NCI-H146 (cell line): ENCODE measurements at places on chromosomes 5 and 9.

GRCh38 chr5:5752844-5753243 lies 330.4 kb downstream of the ICE1 start:
- DNase-seq = no peak

DNA sequence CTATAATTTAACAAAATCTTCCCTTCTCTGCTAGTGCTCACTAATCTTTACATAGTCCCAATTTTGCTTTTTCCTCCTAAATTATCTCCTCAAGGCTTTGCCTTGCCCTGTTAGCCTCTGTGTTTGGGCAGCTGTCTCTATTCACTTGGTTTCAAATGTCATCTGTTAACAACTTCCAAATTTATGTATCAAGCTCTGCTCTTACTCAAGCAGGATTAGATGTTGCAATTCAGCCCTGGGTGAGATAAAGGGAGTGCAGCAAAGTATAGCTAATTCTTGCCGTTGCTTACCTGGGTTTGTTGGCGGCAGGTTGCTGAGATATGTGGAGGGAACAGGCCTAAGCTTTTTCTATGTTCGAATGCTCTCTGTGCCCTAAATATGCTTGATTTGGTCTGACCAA lies 483.8 kb downstream of the DMAC1 start:
- DNase-seq = peak; percentile 71

DNA sequence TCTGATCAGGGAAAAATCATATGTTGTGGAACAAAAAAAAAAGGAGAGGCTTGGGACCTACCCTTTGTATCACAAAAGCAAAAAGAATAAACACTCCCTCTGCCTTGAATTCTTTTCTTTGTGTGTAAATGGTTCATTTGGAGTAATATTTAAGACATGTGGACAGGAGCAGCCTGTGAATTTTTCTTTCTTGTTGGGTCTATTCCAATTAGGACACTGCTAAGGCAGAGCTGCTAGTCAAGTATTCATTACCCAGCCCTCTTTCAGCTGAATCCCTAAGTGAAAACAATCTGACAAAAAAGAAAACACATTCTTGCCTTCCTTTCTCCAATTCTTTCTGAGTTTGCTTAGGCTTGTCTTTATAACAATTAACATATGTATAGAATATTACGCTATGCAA lies 330.0 kb downstream of the EBF1 start:
- no peak for DNase-seq

DNA sequence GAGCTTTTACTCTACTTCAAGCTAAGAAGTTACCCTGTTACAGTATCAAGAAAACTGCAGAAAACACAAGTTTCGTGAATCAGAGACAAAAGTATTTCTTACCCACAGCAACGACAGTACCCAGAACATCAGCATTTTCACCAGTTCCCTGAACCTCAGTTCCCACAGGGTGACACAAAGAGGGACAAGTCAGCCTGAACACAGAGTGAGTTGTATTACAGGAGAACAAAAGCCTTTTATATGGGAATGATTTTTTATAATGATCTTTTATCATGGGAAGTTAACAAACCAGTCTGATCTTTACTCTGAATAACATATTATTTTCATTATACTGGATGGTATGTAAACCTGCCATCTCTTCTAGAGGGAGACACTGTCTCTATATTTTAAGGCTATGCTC lies 139.0 kb upstream of the ITGA1 start:
- DNase-seq = no peak

- DNase-seq = no peak
These were observed 22.2 kb upstream of the CMBL start for GRCh38 chr5:10329820-10330481.

- no peak for DNase-seq
These were observed 194.8 kb downstream of the CRB2 start for GRCh38 chr9:123550797-123551196.

DNA sequence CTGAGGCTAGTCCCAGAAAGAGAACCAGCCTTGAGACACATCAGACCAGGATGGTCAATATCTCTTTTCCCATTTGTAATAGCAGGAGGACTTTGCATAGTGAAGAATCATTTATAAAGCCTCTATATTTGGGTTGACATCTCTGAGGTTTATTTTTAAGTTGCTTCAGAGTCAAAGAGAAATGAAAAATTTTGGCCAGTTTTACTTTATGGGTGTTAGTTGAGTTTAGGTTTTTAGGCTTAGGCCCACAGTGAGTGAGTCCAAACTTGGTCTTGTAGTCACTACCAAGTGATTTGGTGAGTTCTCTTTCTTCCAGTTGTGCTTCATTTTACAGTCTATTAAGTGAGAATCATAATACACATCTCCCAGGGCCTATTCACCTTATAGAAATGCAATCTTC lies 5.3 kb upstream of the MEF2C start:
- no peak for DNase-seq

DNA sequence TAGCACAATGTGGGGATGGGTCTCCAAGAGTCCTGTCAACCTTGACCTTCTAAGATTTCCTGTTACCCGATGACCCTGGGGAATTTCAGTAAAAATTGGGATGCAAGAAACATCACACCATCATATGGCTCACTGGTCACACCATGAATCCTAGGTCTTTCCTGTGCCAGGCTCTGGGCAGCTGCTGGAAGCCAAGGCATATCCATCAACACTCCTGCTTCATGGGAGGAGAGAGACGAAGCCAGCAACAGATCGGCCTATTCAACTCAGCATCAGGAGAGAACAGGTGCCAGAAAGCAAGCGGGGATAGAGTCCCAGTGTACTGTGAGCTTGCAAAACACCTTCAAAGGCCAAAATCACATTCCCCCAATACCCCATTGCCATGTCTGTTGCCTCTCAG lies 6.5 kb upstream of the NEK6 start:
- DNase-seq = no peak
